Ovary (tissue), 10 donors: ENCODE measurements at places on chromosomes 7 and 10.

DNA sequence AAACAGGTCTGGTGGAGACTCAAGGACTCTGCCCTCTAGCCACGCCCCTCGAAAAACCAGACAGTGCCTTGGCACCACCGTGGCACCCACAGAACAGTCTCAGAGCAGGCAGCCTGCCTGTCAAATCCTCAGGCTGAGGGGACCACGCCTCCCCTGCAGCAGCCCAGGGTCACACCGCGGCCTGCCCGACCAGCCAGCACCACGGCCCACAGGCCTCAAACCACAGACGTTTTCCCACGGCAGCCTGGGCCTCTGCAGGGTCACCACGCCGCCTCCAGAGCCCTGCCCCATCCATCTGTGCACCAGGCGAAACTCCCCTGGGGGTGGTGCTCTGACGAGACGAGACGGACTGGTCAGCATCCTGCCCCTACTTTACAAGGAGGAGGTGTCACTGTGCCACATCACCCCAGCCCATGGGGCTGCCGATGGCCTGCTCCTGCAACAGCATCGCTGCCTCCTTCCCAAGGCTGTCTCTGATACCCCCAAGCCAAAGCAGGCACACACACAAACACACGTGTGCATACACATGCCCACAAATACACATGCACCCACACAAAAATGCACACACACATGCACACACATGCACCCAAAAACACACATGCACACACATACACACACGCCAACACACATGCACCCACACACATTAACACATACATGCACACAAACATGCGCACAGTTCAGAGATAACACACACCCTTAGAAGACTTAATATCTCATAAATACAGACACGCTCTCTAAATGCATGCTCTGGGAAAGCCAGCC lies 24.6 kb downstream of the PAPOLB start:
- no peak for DNase-seq

- DNase-seq, result no peak
Observed at GRCh38 chr10:72124989-72125388, 36.6 kb upstream of the SPOCK2 start.

DNA sequence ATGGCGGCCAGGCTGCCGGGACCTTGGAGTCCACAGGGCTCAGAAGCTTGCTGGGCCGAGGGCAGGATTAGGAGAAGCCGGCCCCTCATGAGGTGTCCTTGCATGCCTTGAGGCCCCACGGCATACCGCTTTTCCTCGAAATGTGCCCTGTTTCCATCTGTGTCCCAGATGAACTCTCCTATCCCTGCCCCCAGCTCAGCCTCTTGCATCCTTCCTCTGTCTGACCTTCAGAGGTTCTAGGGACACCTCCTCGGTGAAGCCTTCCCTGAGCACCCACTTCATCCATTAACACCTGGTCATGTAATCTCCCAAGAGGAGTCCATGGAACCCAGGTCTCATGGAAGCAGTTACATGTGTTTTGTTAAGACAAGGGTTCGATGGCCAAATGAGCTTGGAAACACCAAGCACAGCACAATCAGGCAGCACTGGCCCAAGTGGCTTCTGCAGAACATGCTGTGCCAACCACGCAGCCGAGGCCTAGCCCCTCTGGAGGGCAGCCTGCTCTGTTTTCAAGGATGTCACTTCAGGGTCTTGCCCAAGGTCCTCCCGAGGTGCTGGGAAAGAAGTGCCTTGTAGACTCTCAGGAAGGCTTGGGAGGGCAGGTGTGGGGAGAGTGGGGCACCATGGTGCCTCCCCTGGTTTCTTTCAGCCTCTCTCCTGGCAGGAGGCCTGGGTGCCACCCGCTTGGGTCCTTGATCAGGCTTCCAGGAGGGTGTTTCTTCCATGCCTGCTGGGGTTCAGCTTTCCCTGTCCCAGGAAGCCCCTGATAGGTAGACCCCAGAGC lies 124.3 kb downstream of the NEURL1 start:
- DNase-seq, result no peak

GRCh38 chr7:27686315-27686714 lies 23.6 kb upstream of the HIBADH start:
- no peak for DNase-seq

- DNase-seq, result no peak
Observed at GRCh38 chr10:48533951-48534720, 70.7 kb downstream of the ARHGAP22 start.

DNA sequence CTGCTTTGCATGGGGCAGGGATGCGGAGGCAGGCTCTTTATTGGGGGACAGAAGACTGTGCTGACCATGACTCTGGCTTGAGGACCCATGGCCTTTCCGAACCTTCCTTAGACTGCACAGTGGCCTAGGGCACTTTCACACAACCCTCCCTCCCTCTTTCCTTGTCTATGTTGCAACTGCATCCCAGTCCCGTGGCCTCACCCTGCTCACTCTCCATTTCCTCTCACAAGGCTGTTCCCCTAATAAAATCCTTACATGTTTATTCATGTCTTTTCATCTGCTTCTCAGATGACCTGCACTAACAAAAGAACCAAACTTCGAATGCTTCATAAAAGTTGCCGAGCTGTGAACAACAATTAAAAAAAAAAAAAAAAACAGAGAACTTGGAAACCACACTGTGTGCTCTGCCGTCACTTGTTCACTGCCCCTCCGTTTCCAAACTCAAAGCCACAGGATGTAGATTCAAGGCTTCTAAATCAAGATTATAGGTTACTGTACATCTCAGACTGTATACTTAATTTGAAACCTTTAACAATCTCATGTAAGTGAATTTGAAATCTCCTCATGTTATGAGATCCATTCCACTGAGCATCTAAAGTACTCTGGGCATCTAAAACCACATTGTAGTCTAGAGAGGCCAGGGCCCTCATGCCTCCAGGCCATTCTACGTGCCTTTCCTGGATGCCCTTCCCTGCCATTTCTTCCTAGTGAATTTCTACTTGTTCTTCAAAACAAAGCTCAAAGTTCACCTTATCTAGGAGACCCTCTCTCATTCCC lies 265.9 kb downstream of the SNX13 start:
- no peak for DNase-seq

- DNase-seq, result no peak
Observed at GRCh38 chr10:14659626-14660196, 115.0 kb downstream of the FAM107B start.

DNA sequence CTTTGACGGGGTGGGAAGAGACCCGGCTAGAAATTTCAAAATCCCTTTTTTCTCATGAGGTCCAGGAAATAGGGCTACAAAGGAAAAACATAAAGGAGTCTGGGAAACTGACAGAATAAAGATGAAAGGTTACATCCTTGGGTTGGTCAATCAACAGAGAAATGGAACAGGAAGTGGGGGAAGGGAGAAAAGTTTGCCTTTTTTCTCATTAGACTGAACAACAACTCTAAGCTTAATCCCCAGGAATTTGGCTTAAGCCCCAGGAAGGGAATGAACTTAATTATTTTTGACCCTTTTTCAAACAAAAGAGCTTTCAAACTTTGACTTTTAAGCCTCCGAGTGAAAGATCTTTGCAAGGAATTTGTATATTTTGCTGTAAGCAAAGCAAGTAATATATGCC lies 32.7 kb downstream of the LGI1 start:
- no peak for DNase-seq
